Stimulated activated CD4-positive, alpha-beta T cell treated with anti-CD3 and anti-CD28 coated beads, Interleukin-1b, Interleukin-23, amount 100 ng/mL, for 4 hours (primary cell): ENCODE measurements at places on chromosomes 12 and 14.

DNA sequence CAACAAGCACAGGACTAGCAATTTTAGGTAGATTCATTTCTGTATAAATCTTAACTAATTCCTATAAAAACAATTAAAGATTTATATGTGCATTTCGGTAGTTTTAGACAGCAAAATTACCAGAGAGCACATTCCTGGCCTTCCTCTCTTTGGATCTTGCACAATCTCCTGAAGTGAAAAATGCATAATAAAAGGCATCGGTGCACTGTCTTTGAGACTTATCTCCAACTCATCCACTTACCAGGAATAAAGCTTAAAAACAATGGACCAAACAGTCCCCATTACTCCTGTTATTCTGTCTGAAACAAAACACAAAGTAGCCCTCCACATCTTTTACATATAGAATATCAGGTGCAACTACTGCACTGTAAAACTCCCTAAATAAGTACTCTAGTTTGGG, 69.3 kb downstream of the HECTD1 start:
- DNase-seq, result no peak

DNA sequence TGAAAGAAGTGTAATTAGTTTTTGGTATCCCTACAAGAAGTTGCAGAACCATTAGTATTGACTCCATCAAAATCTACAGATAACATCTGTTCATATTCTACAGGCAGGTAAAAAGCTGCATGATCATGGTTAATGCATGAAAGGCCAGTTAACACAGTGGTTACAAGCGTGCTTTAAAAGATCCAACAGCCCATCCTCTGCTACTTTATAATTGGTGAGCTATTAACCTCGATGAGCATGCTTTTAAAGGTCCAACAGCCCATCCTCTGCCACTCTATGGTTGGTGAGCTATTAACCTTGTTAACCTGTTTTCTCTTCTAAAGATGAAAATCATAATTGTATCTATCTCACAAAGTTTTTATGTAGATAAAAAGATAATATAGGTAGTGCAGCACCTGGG, 289.3 kb downstream of the DUSP6 start:
- no peak for DNase-seq

DNA sequence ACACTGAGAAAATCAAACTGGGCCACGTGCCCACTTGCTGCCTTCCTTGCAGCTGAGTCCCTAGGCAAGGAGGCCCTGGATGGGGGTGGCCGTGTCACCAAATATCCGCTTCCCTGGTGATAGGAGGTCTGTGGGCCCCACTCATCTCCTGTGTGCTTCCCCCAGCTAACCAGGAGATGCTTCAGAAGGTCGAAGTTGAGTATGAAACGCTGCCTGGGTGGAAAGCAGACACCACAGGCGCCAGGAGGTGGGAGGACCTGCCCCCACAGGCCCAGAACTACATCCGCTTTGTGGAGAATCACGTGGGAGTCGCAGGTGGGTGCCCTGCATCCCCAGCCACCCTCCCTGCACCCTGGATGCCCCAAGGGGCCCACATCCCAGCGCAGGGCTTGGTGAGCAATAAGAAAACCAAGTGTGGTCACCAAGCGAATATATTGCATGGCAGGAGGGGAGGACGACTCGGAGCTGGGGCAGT, 6.8 kb upstream of the SIVA1 start:
- no peak for DNase-seq

GRCh38 chr12:109871668-109872314, 8.6 kb downstream of the GLTP start:
- no peak for DNase-seq

DNA sequence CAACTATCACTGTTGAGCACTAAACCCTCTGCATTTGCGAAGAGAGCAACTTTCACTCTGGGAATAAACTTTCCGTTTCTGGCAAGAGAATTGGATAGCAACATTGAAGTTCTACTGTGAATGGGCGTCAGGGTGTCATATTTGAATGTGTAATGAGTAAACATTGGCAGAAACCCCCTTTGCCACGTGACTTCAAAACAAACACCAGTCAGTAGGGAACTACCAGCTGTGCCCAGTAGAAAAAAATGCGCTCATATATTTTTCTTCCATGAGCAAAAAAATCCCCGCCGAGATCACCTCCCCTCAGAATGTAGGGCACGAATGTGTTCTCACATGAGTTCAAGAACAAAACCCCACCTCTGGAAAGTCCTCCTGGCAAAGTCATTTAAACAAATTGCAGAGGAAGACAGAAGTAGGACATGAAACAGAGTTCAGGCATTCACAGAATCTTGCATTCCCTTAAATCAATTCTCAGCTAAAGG, 80.6 kb downstream of the BTG1 start:
- no peak for DNase-seq

DNA sequence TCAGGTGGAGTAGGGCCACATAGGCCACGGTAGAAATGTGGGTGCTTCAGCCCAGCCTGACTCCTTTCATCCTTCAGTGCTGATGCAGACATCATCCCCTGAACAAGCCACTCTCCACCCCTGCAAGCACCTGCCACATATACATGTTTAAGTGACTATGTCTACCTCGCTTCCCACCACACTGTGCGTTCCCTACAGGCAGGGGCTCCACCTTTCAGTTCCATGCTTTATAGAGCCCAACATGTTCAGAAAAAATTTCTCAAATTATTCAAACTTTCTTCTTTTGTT, 11.6 kb downstream of the SLC7A7 start:
- DNase-seq, result no peak

DNA sequence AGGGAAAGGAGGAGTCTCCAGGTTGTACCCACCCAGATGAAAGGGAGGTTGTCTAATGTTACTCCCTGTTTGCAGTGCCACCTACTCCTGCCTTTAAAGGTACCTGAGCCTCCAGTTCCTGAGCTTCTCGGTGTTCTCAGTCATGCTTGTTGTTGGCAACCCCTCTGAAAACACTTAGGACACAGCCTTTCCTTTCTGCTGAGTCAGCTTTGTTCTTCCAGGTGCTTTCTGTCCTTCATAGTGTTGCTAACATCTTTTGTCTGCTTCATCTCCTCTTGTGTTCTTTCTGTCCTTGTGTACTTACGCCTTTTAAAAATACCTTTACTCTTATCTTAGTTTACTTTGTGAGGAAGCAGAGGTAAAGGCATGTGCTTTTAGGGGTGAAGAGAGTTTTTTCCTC, 97.0 kb upstream of the NEDD1 start:
- no peak for DNase-seq

DNA sequence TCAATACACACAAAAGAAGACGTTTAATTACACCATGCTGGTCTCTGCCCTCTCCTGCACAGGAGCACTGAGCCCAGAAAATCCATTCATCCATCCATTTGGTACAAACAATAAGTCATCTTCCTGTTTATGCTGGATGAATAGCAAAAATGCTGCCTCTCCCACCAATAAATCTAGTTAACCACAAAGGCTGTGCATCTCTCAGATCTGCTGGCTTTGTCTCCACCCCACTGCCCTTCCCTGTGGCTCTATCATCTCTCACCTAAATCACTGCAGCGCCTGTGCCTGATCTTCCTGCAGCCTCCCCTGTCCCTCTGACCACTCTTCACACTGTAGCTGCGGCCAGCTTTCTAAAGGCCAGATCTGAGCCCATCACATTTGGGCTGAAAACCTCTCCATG, 72.9 kb upstream of the DDX11 start:
- DNase-seq, result no peak

GRCh38 chr14:58797010-58797429, 159.3 kb downstream of the DACT1 start:
- no peak for DNase-seq

DNA sequence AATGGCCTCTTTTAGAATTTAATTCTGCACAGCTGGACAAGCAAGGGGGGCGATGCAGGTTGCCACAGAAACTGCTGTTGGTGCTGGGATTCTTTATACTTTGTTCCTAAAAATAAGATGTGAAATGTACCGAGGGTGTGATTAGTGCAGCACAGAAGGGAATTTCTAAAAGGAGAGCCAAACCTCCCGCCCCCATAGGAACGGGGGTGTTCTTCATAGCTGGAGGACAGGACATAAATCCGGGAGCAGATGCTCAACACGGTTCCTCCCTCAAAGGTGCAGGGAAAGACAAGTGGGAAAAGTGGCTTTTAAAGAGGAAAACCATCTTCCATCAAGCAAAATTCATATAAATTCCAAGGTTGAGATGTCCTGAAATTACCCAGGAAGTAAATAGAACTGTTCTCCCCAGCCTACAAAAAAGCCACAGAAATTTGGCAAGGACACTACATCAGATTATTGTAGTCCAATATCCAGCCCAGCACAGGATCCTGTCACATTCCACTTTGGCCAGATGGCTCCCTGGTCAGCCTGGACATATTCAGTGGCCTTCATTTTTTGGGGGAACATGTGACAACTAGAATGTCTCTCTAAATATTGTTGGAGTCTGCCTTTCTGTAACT, 51.4 kb upstream of the TMX1 start:
- no peak for DNase-seq

- no peak for DNase-seq
These were observed 13.4 kb downstream of the CKAP4 start for GRCh38 chr12:106234449-106234848.

DNA sequence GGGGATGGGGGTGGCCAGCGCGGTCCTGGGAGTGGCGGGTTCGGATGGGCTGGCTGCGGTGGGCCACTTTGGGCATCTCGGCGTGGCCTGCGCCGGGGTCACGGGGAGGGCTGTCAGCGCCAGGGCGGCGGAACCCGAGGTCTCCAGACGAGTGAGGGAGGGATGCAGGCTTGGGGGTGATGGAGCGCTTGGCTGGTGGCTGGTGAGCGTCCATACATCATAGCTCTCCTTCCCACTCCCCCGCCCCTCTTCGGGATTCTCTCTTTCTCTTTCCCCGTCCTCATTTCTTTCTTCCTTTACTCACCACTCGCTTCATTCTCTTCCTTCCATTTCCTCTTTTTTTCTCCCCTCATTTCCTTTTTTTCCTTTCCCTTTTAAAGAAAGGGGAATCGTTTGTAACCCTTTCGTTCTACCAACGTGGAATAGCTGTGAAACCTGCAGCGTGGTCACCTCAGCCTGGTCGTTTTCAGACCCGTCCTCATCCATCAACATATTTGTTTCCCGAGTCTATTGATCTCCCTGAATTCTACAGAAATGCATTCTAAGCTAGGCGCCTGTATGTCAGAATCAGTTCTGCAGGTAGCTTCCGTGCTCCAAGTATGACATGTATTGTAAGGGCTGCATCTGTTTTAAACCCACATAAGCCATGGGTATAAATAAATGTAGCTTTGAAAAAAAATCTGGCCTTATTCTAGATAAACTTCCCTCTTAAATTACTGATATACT, 260.3 kb upstream of the E2F7 start:
- no peak for DNase-seq

DNA sequence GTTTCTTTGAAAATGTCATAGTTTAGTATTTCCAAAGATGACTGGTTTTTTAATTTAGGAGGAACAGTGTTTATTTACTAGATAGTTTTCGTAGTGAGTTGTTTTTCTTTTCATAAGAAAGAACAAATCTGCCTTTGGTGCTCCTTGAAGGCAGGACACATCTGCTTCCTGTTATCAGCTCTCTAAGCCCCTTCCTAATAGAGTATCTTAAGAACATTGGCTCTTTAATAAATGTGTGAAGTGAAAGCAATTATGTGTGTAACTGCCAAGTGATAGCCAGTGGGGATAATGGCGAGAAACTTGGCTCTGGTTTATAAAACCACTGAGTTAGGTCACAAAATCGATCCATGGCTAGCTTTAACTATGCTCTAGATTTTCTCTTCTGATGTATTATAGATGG, 23.5 kb upstream of the PPFIBP1 start:
- no peak for DNase-seq

GRCh38 chr14:36474593-36474992, 45.4 kb downstream of the NKX2-1 start:
- DNase-seq, result no peak

GRCh38 chr12:93358821-93359220, 18.9 kb upstream of the NUDT4 start:
- DNase-seq, result no peak

DNA sequence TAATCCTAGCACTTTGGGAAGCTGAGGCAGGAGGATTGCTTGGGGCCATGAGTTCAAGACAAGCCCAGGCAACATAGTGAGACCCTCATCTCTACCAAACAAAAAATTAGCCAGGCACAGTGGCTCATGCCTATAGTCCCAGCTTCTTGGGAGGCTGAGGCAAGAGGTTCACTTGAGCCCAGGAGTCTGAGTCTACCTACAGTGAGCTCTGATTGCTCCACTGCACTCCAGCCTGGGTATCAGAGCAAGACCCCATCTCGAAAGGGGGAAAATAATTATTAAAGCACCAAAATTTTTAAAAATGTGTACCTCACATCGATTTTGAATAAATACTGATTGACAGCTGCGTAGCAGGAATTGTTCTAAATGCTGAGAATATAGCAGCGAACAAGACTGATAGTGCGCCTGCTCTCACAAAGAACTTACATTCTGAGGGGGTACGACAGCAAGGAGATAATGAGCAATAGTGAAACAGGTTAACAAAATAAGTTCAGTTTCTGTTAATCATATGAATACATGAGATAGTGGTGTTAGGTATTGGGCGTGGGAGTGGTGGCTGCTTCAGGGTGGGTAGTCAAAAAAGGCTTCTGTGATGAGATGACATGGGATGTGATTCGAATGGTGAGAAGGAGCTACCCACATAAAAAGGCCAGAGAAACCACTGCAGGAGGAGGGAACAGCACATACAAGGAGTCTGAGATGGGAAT, 19.6 kb downstream of the HCFC2 start:
- peak; percentile 4 for DNase-seq

DNA sequence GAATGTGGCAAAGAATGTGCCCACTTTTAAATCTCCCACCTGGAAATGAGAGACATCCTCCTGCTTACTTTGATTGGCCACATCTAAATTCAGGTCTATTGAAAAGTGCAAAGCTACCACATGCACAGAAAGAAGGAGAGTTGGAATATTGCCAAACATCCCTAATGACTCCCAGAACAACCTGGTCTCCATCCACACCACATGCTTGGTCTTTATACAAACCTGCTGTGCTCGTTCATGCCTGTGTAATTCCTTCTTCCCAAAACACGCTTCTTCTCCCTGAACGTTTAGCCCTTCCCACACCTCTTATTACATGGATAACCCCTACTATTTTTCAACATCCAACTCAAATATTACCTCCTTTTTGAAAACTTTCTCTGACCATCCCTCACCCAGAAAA, 66.2 kb upstream of the BCL2L14 start:
- DNase-seq, result no peak

GRCh38 chr14:71588028-71588427, 344.2 kb upstream of the RGS6 start:
- no peak for DNase-seq

DNA sequence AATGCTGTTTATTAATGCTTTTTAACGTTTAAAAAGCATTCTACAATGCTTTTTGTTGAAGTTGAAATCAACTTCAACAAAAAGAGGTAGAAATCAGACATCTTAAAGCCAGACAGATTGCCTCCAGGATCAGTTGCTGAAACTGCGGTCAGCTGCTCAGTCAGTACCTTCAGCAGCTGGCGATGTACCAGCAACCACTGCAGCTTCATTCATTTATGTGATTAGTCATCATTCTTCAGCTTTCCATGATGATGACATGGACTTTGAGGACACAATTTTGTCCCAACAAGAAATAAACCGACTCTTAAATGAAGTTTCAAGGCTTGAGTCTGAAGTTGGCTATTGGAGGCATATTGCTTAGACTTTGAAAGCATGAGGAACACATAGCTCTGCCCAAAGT, 31.5 kb upstream of the NUAK1 start:
- DNase-seq, result no peak
